ENCODE measurements at places on chromosomes 7 and 10.
A peak's percentile ranks its signal among the peaks of the same experiment; 100 is the strongest.

DNA sequence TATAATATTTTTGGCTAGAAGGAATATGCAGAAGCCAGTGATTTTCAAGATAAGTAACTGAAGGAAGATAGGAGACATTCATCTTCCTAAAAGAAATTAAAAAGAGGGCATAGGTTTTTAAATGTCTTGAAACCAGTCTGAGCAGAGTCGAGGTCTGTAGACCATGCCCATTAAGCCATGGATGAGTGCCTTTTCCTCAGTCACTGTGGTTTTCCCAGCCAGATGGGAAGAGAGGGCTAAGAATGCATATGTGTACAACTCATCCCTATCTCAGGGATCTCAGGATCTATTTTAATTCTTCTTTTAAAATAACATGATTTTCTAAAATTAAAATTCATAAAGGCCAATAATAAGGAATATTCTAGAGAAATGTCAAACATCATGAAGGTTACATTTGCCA, 112.8 kb downstream of the PPP1R3A start:
- DNase-seq: no peak

- peak; percentile 50 for DNase-seq
Measured at GRCh38 chr7:35185908-35186731, 67.8 kb downstream of the TBX20 start.

DNA sequence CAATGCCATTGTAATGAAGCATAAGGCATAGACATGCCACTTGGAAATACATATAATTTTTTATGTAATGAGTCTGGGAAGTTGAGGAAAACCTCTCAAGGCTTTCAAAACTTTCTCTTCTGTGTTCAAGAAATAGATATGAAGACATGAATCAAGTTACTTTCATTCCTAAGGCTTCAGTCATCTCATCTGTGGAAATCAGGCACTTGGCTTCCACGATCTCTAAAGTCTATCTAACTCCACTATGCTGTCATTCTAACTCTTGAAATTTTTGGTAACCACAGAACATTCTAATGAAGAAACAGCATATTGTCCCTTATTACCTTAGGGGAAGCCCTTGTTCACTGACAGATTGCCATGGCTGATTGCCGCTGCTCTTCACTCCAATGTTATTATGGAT, 242.6 kb downstream of the CNTNAP2 start:
- no peak for DNase-seq

- DNase-seq: no peak
Measured at GRCh38 chr10:89122433-89123051, 84.6 kb downstream of the CH25H start.

- no peak for DNase-seq
Measured at GRCh38 chr7:27157702-27158431, 1.4 kb upstream of the HOXA7 start.

DNA sequence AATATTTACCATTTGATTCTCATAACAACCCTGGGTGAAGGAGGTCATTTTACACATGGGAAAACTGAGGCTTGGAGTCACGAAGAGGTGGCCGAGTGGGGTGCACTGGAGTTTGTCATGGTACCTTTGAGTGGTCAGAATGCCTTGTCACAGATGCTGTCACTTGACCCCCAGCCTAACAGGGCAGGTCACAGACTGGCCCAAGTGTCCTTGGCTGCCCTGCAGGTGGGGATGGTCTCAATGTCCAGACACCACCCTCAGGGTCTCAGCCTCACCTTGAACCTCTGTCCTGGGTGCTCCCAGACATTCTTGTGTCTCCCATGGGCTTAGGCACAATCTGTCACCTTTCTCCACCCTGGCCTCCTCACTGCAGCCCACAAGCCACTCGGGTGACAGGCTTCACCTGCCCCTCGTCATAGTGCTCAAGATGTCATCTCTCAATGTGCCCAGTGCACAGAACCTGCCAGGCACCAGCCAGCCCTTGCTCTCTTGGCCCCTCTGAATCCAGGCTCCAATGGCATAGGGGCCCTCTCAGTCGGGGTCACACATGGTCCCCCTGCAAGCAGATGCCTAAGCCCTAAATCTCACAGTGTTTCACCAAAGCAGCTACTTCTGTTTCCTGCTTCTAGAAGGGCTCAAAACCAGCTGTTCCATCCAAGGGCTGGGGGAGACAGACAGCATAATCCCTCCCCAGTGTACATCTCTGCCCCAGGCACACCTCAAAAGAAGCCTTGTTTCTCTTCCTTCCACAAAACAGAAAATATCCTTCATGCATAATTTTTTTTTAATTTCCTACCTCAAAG, 76.8 kb upstream of the NANOS1 start:
- no peak for DNase-seq

DNA sequence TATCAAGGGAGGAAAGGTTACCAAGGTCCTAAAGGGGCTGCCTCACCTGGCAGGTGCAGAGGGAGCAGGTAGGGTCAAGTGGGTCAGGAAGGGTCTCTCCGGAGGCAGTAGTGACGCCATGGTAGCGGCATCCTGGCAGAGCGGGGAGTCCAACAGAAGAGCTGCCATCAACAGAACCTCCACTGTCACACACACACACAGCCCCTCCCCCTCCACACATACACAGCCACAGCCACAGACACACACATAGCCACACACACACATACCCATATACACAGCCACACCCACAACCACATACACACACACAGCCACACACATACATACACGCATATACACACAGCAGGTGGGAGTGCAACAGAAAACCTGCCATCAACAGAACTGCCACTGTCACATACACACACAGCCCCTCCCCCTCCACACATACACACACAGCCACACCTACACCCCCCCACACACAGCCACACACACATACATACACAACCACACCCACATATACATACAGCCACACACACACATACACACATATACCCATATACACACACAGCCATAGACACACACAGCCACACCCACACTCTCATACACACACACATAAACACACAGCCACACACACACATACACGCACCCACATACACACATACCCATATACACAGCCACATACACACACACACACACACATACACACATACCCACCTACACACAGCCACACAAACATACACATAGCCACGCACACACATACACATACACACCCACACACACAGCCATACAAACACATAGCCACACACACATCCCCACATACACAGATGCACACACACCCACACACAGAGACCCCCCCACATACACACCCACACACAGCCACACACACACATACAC, 23.1 kb downstream of the KCP start:
- DNase-seq: no peak

GRCh38 chr7:100080907-100081534, 502 bp downstream of the ZNF3 start:
- peak; percentile 17 for DNase-seq

DNA sequence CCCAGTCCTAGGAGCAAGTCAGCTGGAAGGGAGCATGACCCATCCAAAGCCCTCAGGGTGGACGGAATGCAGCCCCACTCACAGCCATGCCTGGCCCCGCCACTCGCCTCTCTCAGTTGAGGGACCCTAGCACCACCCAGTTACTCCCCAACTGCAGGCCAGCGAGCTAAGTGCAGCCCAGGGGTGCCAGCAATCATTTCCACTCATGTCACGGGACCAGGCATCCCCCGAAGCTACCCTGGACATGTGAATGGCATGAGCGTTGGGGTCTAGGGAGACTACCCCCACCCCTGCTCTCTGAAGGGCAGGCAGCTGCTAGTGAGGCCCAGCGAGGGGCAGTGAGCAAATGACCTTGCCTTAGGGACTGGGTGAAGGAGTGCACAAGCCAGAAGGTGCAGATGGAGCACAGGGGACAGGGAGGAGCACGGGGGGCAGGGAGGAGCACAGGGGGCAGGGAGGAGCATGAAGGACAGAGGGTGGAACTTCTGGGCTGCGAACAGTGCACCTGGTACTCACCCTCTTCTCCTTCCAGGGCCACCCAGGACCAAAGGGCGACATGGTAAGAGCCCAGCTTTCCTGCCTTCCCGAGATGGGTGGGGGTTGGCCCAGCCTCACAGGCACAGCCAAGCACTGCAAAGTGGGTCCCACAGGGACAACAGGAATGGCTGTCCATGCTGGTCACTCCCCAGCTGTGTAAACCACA, 87.3 kb downstream of the COL13A1 start:
- DNase-seq: no peak

DNA sequence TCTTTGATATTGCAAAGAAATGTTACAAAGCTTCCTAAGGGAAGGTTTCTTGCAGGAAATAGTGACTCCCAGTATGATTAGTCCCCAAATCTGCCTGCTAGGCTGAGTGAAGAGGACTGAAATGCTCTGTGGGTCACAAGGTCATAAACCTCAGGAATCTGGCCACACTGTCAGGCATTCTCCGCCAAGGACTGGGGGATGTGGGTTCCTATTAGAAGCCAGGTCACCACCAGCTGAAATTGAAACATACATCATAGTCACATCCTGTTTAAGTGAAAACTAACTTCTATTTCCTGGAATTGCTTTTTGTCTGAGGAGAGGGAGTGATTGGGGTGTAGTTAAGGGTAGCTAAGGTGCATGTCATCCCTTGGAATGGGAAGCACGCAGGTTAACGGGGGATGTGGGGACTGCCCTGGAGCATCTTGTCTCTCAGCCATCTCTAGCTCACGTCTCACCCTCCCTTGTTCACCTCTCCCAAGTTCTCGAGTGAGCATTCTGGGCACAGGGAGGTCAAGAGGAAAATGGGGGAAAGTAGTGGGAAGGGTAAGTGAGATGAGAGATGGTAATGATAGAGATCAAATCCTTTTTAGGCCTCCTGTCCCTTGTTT, 12.0 kb upstream of the GSAP start:
- no peak for DNase-seq

DNA sequence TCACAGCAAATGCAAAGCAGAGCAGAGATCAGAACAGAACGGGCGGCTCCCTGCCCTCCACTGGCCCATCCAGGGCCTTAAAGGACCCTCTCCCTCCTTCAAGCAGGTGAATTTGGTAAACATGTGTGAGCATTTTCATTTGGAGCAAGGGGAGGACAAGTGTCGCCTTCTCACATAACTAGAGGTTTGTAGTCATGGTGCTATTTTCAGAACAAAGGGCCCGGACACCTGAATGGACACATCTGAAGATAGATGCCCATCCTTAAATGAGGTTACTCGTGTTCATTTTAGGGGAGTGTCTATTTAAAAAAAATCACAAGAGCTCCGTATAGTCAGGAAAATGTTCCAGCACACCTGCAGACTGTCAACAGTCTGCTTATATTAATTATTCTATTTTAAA, 153.8 kb downstream of the PRKCQ start:
- no peak for DNase-seq

- no peak for DNase-seq
Measured at GRCh38 chr10:107546284-107546683, 381.8 kb upstream of the SORCS1 start.

- DNase-seq: no peak
Measured at GRCh38 chr10:34768261-34768971, 46.7 kb downstream of the PARD3 start.

DNA sequence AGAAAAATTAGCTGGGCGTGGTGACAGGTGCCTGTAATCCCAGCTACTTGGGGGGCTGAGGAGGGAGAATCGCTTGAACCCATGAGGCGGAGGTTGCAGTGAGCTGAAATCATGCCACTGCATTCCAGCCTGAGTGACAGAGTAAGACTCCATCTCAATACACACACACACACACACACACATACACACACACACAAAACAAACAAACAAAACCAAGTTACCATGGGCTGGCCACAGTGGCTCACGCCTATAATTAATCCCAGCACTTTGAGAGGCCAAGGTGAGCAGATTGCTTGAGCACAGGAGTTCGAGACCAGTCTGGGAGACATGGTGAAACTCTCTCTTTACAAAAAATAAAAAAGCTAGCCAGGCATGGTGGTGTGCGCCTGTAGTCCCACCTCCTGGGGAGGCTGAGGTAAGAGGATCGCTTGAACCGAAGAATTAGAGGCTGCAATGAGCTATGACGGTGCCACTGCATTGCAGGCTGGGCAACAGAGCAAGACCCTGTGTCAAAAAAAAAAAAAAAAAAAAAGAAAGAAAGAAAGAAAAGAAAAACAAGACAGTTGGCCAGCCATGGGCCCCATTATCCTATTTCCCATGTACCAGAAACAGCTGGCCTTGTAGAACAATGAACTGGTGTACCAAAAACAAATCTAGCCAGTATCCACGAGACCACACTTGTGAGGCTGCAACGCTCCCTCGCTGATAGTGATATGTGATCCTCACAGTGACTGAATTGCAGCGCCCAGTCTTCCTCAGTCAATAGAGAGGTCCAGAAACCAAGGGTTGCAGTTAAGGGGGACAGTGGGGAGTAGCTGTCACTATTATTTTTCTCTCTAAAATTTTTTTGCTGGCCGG, 6.6 kb upstream of the AGFG2 start:
- no peak for DNase-seq

- no peak for DNase-seq
Measured at GRCh38 chr7:66265566-66265965, 60.4 kb downstream of the TPST1 start.

GRCh38 chr10:12509016-12509793, 159.9 kb downstream of the CAMK1D start:
- DNase-seq: no peak

- DNase-seq: no peak
Measured at GRCh38 chr7:112945046-112945445, 141.6 kb downstream of the GPR85 start.

GRCh38 chr10:7374795-7375194, 36.0 kb downstream of the SFMBT2 start:
- DNase-seq: no peak

- DNase-seq: no peak
Measured at GRCh38 chr10:86678999-86679792, 10.9 kb downstream of the LDB3 start.

GRCh38 chr7:143373255-143373794, 7.8 kb upstream of the ZYX start:
- no peak for DNase-seq

GRCh38 chr7:26467104-26467503, 175.4 kb downstream of the SNX10 start:
- DNase-seq: no peak

- peak; percentile 16 for DNase-seq
Measured at GRCh38 chr10:101840102-101840684, 3.4 kb downstream of the KCNIP2 start.

GRCh38 chr7:85641331-85641730, 454.5 kb upstream of the SEMA3D start:
- DNase-seq: no peak

- no peak for DNase-seq
Measured at GRCh38 chr7:158067931-158068482, 519.6 kb downstream of the PTPRN2 start.

GRCh38 chr10:123139521-123140163, 3.9 kb downstream of the HMX3 start:
- peak; percentile 68 for DNase-seq

GRCh38 chr7:45001826-45002225, 1.8 kb downstream of the CCM2 start:
- DNase-seq: no peak

DNA sequence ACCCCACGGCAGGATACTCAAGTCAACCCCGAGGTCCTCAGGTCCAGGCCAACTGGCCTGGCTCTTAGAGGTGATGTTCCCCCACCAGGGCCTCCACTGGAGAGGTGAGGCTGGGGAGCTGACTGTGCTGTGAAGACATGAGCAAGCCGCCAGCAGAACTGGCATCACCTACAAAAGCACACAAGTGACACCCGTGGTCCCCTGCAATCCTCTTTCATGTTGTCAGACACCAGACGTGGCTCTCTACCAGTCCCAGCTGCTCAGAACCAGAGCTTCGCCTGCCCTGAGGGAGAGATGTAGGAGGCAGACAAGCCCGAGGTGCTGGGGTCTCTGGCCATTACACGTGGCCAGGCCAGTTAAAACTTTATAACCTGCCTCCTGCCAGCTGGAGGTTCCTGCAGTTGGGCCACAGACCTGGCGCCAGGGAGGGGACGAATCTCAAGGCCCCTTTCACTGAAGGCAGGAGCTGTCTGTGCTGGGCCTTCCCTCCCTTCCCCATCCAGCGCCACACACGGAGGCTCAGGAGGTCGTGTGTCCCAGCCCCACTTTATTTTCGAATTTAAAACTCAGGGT, 2.2 kb downstream of the COMTD1 start:
- DNase-seq: no peak
